ENCODE measurements at places on chromosomes 5 and 9.
A peak's percentile ranks its signal among the peaks of the same experiment; 100 is the strongest.

DNA sequence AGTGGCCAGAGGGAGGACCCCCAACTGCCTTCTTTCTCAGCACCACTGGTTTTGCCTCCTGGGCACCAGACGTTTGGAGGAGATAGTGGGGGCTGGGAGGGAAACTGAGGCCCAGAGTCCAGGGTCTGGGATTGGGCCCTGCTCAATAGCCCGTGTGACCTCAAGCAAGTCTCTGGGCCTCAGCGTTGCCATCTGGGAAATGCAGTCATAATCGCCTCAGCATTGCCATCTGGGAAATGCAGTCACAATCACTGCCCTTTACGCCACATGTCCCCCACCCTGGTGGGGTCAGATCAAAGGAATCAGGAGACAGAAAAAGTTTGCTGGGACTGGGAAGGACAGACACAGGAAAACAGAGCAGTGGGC is 1.6 kb downstream of the SH2D3C start:
- DNase-seq, result no peak

- no peak for DNase-seq
These were observed 37.7 kb upstream of the VCAN start for GRCh38 chr5:83433891-83434290.

DNA sequence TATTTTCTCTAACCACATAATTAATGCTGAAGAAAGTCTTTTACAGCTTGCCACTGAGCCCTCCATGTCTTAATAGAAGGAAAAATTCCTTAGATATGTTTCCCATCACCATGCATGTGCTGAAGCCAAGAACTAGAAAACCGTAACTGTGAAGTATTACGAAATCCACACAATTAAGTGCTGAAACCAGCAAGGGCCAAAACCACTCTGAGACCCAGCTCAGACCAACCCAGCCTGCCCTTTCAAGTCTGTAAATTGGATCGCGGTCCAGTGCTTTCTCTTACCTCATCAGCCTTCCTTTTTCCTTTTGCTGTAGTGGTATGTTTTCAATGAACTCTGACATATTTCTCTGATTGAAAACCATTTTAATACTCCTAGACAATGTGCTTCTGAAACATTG is 26.3 kb downstream of the SEMA5A start:
- peak; percentile 60 for DNase-seq

- DNase-seq, result no peak
These were observed 55.6 kb downstream of the RXRA start for GRCh38 chr9:134381671-134382516.

- no peak for DNase-seq
These were observed 25.5 kb downstream of the KCNMB1 start for GRCh38 chr5:170363671-170364070.

GRCh38 chr5:55338092-55338613 is 30.4 kb downstream of the MTREX start:
- no peak for DNase-seq

GRCh38 chr5:136080113-136080482 is 51.3 kb downstream of the TGFBI start:
- no peak for DNase-seq

- no peak for DNase-seq
These were observed 58.6 kb downstream of the TMC1 start for GRCh38 chr9:72579880-72580550.

- DNase-seq, result no peak
These were observed 520 bp downstream of the PRRX2 start for GRCh38 chr9:129665814-129666520.

GRCh38 chr9:102922526-102922925 is 72.6 kb upstream of the CYLC2 start:
- DNase-seq, result no peak

DNA sequence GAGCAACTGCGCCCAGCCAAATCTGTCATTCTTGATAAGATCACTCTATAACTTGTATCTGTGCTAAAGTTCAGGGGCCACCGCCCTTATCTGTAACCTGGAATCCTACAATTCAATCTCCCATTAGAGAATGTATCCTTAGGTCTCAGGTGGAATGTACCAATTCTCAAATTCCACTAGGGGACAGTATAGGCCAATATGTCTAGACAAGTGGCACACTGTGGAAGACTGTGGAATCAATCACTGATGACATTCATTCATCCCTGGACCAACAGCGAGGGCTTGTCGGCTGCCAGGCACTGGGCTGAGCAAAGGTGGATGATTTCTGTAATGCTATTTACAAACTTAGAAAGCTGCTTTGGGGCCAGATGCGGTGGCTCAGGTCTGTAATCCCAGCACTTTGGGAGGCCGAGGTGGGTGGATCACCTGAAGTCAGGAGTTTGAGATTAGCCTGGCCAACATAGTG is 28.7 kb upstream of the MEGF9 start:
- no peak for DNase-seq
